Anterior cingulate cortex (tissue), 58 donors: ENCODE measurements at places on chromosomes 13 and 19.

DNA sequence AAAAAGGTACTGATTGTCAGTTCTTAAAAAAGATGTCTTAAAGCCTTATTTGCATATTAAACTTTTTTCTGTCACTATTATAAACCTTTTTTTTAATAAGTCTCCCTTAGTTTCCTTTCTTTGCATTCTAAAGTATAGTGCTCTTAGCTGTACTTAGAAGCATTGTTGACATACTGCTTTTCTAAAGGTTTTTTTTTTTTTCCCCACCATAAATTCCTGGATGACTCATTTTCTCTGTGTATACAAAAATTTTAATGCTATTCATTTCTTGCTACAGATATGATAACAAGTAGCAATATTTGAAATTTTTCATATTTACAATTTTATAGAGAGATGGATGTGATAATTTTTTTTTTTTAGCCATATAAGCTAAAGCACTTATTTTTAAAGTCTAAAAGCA lies 43.5 kb downstream of the METTL21C start:
- DNase-seq = no peak

GRCh38 chr13:21615427-21615826 lies 11.5 kb upstream of the MICU2 start:
- no peak for DNase-seq

GRCh38 chr13:49527123-49527522 lies 31.4 kb downstream of the PHF11 start:
- DNase-seq = no peak

- no peak for DNase-seq
These were observed 503.1 kb downstream of the DIAPH3 start for GRCh38 chr13:59660582-59660981.

DNA sequence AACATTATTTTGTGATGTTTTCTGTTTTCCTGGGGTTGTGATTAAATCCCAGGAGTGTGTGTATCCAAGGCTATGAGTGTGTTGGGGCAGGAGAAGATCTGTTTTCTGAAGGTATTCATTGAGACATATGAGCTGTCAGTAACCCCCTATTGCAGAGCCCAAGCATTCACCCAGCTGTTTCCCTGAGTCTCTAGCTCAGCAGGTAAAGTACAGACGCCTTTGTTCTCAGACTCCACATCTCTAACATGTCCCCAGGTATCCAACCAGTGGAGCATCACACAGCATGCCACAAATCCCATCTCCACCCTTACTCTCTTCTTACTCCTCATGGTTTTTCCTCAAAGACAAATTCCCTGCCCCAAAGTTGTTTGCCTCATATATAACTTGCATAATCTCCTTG lies 213.6 kb downstream of the PCDH20 start:
- DNase-seq = no peak

- no peak for DNase-seq
These were observed 84.1 kb downstream of the MIPEP start for GRCh38 chr13:23805122-23805521.

- no peak for DNase-seq
These were observed 741 bp downstream of the PLEKHF1 start for GRCh38 chr19:29665826-29666577.

DNA sequence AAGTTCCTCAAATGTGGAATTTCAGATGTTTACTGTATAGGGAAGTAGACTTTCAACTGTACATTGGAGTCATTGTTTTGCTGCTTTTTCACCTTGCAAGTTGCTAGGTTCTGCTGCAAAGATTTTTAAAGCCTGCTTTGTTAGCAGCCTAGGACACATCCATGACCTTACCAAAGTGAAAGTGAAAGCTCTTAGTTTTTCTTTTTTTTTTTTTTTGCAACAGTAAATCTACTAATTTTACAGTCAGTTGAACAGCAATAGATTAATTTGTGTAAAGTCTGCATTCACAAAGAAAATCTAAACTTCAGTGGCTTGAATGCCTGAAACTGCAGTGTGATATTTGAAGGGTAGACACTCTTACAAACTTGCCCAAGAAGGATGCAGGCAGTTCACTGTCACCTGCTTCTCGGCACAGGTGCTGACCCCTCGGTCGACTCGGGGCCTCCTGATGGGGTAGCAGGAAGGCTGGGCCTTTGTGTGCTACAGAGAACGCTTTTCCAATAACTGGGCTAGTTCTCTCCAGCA lies 5.0 kb upstream of the MTIF3 start:
- DNase-seq = no peak

GRCh38 chr13:50867637-50867945 lies 24.1 kb upstream of the DLEU7 start:
- no peak for DNase-seq

GRCh38 chr19:35311901-35312665 lies 16.9 kb upstream of the CD22 start:
- no peak for DNase-seq

- DNase-seq = no peak
These were observed 35.4 kb downstream of the GPR180 start for GRCh38 chr13:94636942-94637578.

- DNase-seq = no peak
These were observed 40.7 kb downstream of the PCCA start for GRCh38 chr13:100129605-100130004.

- DNase-seq = no peak
These were observed 1.6 kb downstream of the SIGLECL1 start for GRCh38 chr19:51252306-51253079.

DNA sequence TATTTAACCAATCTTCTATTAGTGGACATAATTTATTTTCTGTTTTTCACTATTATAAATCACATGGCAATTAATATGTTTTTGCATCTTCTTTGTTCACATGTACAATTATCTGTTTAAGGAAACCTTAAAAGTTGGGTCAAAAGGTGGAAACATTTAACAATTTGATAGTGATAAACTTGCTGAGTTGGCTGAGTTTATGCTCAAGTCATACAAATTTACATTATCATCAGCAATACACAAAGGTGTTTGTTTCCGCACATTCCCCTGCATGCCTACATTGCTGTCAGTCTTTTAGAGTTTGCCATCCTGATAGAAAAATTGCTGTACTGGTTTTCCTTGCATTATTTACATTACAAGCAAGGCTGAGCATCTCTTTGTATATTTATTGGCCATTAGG lies 139.5 kb downstream of the KCNRG start:
- DNase-seq = no peak
